ENCODE measurements at places on chromosomes 5 and 9.

DNA sequence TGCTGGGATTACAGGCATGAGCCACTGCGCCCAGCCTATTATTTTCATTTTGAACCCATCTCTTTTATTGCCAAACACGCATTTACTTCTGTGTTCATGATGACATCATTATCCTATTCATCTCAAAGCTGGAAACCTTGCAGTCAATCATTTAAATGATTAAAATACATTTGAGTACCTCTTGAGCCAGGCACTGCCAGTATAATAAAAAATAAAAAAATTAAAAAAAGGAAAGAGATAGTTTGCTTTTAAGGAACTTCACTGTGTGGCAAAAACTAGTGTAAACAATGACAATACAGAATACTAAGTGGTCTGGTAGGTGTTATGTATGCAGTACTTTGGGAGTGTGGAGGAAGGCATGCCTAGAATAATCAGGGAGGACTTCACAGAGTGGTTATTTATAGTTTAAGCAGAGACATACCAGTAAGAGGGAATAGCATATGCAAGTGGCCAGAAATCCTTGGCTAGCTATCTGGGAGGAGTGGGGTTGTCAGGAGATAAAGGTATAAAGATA, 8.6 kb downstream of the NSD1 start:
- no peak for DNase-seq

DNA sequence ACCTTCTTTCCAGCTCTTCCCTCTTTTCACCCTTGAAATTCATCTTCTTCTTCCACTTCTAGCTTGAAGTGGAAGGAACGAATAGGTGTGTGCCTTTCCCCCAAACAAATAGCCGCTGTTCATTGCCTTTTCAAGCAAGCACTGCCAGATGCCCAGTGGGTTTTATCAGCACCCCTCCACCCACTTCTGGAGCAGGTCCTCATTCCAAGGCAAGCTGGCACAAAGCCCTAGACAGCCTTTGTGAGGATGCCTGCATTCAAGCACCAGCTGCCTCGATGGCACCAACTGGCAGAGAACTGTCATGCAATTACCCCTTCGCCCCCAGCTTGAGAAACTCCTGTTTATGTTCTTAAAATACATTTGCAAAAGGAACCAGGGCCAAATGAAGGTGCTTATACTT, 36.5 kb downstream of the SERINC5 start:
- no peak for DNase-seq

DNA sequence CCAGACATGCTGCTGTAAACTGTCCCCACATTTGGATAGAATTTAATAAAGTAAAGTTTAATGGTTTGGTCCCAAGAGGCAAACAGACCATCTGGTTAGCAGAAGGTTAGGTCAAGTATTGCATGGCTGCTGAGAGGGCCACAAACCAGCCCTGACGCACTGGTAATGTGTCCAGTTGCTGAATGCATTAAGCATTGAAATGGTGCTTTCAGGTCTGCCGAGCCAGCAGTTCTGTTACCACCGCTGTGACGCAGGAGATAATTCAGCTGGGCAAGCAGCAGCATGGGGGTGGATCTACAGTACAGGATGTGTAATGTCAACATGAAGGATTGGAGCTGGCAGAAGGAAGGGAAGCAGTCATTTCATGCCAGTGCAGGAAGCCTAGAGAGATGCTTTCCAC, 16.0 kb downstream of the ZNF462 start:
- DNase-seq: no peak

DNA sequence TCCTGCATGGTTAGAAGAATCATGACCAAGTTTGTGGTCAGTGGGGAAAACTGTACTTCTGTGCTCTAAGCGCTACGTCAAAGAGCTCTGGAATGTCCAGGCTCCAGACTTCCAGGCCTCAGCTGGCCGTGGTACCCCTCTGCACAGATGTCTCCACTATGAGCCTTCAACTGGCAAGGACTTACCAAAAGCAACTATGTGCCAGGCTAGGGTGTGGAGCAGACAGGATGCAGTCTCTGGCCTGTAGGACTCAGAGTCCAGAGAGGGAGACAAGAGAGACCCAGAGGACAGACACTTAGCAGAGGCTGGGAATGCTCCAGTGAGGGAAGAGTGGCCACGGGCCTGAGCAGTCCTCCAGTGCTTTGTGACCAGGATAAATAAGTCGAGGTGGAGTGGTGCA, 31.0 kb upstream of the TCF7 start:
- DNase-seq: no peak

- no peak for DNase-seq
These were observed 97.0 kb downstream of the FOCAD start for GRCh38 chr9:20781092-20781491.

- no peak for DNase-seq
These were observed 71.4 kb downstream of the MED27 start for GRCh38 chr9:132008184-132008803.

DNA sequence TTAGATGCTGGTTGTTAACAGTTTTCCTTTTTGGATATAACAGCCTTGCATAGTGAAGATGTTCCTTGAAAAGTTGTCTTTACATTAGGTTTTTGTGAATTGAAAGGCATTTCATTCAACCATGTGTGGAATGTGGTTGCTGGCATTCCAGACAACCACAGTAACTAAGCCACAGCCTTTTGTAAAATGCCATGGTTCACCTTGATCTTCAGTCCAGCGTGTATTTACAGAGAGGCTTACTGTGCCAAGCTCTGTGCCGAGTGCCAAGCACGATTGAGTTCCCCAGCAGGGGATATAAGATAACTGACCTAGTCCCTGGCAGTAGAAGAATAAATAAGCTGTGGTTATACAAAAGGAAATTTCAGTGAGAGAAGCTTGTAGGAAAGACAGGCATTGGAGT, 4.9 kb downstream of the EXOSC2 start:
- DNase-seq: no peak

GRCh38 chr5:64666078-64666477, 24.2 kb upstream of the SHISAL2B start:
- DNase-seq: no peak

DNA sequence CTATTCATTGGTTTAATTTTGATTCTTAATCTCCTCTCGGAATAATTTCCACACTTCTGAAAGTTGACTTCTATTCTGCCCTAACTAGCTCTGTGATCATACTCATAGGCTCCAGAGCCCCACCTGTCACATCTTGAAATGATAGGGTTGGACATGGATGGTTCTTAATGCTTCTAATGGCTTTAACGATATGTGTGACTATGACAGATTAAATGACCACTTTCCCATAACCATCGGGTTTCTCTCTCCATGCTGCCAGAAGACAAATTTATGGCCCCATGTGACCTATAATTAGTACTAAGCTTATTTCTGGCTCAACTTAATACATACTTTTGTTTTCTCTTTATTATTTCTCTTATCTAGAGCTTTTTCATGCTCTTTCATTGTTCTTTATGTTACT, 251.1 kb upstream of the TUT7 start:
- no peak for DNase-seq

DNA sequence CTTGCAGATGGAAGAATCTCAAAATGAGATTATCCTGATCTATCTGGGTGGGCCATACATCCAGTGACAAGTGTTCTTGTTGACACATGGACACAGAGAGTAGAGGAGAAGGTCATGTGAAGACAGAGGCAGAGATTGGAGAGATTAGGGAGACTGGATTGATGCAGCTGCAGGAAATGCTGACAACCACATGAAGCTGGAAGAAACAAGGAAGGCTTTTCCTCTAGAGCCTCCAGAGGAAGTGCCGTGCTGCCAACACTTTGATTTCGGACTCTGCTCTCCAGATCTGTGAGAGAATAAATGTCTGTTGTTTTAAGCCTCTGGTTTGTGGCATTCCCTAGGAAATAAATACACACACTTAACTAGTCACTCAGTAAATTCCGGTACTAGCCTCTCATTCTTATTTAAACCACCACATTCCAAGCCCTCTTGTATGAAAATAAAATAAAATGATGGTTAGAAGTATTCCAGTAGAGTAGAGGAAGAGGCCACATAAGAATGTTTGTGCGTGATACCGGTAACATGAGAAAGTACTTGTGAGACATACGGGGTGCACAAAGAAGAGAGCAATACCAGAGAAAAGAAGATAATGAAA, 110.9 kb upstream of the DMAC1 start:
- no peak for DNase-seq

GRCh38 chr9:134357631-134358025, 31.4 kb downstream of the RXRA start:
- DNase-seq: no peak

DNA sequence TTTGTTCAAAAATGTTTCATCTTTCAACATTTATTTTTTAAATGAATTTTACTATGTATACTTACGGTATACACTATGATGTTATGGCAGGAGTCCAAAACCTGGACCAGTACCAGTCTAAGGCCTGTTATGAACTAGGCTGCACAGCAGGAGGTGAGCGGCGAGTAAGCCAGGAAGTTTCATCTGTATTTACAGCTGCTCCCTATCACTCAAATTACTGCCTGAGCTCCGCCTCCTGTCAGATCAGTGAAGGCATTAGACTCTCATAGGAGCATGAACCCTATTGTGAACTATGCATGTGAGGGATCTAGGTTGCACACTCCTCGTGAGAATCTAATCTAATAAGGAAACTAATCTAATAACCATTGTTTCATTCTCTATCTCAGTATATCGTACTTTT, 715.5 kb upstream of the PTPRD start:
- DNase-seq: no peak

- no peak for DNase-seq
These were observed 139.1 kb downstream of the ZNF354C start for GRCh38 chr5:179199246-179199645.

DNA sequence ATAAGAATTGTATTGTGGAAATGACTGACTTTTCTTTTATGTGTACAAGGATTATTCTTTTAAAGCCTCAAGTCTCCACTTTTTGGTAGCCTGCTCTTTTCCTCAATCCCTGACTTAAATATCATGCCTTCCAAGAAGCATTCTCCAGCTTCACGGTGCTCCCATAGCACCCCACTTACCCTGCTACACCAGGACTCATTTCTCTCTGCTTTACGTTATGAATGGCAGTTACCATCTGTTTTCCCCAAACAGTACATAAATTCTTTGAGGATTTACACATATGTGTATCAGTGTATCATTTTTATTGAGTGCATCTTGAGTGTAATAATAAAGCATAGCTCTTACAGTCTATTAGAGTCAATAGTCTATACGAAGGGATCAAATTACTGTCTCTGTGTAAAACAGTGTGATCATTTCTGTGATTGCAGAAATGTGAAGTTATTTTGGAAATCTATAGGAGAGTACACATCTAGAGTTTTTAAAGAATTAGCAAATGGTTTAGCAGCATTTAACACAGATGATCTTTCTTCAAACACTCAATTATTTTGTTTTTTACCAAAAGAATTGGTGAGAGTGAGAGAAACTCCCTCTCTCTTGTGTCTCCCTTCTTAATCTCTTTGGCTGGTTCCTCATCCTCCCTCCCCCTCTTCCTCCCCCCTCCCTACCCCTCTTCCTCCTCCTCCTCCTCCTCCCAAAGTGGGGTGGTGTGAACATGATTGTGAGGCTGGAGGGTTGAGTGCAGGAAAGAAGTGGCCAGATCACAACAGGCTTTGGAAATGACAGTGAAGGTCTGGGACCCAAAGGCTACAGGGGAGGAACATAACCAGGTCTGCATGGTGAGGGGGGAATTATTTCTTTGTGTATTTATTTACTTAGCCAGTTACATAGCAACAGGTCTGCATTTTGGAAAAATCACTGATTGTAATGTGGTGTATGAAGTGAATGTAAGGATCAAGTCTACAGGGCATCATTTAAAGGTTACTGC, 27.6 kb upstream of the ECM2 start:
- no peak for DNase-seq

GRCh38 chr9:112145886-112146285, 29.2 kb downstream of the SUSD1 start:
- no peak for DNase-seq

- no peak for DNase-seq
These were observed 136.5 kb downstream of the PBX3 start for GRCh38 chr9:125883565-125884217.

DNA sequence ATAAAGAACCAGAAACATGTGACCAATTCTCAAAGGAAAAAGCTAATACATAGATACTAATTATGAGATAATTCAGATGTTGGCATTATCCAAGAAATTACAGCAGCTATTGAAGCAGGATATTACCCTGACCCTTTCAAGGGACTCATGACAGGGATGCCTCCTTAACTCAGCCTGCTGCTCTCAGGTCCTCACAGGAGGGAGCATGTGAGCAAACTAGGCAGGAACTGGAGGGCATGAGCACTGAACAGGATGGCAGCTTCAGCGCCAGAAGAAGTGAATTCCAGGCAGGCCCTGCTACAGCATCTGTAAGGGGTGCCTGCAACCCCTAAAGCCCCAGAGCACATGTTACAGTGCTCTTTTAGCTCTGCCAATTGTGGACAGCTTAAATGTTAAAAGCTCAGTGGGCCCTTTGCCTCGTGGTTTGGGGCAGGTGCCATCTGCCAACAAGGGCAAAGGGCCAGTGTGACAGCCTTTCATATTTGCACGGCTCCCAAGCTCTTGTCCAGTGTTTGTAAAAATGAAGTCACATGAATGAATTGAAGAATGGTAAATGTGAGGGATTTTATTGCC, 464.7 kb upstream of the COX7C start:
- DNase-seq: no peak

DNA sequence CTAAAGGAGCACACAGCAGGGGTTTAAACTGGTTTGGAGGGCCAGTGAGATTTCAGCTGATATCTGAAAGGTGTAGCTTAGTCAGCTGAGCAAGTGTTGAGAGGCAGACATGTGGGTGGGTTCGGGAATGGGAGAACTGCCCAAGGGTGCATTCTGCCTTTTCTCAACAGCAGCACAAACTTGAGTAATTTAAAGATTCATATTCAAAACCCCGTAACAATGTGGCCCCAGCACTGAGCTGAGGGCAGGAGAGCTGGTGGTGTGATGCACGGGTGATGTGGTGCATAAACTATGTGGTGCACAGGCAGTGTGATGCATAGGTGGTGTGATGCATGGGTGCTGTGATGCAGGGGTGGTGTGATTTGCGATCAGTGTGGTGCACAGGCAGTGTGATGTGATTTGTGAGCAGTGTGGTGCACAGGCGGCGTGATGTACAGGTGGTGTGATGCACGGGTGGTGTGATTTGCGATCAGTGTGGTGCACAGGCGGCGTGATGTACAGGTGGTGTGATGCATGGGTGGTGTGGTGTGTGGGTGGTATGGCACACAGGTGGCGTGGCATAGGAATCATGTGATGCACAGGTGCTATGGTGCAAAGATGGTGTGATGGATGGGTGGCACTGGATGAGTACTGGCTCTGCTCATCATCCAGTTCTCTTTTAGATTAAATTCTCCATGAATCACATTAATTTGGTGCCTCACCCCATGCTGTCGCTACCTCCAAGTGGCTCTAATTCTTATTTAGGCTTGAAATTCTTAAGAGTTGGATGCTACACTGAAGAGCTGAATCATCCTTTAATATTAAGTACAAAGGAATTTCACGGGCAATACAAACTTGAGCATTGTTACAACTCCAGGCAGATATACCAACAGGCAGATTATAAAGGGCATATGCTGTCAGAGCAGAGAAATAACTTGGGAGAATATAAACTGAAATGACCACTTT, 53.6 kb downstream of the DAP start:
- no peak for DNase-seq

- DNase-seq: no peak
These were observed 408.2 kb upstream of the PRR16 start for GRCh38 chr5:120055858-120056257.

All from amygdala (tissue), 56 donors.